ENCODE measurements at places on chromosomes 7 and 10.

- no peak for DNase-seq
Measured at GRCh38 chr10:10533437-10533836, 484.2 kb upstream of the CELF2 start.

DNA sequence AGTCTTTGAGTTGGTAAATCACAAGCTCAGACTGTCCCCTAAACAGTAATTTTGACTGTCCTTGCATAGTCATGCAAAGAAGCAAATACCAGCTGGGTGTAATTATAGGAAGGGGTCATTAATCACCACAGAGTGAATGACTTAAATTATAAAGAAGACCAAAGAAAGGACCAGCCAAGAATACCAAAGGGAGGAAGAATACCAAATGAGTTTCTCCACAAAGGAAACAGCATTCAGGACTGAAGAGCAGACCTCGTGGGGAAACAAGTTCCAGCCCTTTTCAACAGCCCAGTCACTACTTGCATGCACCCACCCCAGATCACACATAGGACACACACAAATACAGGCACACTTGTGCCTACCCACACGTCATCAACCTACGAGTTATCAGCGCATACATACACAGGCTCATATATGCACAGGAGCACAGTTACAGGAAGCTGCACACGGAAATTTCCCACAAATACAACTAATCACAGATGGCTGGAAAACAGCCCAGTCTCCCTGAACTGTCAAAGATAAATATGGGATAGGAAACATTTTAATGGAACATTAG lies 77.6 kb downstream of the DENND2A start:
- no peak for DNase-seq

GRCh38 chr7:150759479-150759878 lies 22.3 kb downstream of the GIMAP5 start:
- DNase-seq = no peak

DNA sequence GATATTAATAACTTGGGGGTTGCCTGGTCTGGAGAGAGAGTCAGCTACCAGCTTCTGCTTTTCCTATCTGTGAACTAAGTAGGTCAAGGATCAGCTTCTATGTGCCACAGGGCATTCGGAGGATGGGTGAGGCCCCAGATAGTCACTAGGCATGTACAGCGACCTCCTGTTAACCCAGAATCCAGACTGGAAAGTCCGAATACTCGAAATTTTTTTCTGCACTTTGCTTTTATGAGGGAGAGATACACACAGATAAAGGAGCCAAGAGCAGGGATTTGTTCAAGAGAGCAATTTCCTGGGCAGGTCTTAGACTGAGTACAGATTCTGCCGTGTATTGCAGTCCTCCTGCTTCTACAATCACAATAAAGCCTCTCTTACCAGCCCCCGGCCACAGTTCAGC lies 54.2 kb downstream of the EMX2 start:
- no peak for DNase-seq

- no peak for DNase-seq
Measured at GRCh38 chr10:97336942-97337831, 2.7 kb upstream of the FRAT2 start.

- no peak for DNase-seq
Measured at GRCh38 chr7:140358412-140359051, 39.8 kb downstream of the SLC37A3 start.

- no peak for DNase-seq
Measured at GRCh38 chr7:67008260-67008659, 11.6 kb downstream of the TYW1 start.

DNA sequence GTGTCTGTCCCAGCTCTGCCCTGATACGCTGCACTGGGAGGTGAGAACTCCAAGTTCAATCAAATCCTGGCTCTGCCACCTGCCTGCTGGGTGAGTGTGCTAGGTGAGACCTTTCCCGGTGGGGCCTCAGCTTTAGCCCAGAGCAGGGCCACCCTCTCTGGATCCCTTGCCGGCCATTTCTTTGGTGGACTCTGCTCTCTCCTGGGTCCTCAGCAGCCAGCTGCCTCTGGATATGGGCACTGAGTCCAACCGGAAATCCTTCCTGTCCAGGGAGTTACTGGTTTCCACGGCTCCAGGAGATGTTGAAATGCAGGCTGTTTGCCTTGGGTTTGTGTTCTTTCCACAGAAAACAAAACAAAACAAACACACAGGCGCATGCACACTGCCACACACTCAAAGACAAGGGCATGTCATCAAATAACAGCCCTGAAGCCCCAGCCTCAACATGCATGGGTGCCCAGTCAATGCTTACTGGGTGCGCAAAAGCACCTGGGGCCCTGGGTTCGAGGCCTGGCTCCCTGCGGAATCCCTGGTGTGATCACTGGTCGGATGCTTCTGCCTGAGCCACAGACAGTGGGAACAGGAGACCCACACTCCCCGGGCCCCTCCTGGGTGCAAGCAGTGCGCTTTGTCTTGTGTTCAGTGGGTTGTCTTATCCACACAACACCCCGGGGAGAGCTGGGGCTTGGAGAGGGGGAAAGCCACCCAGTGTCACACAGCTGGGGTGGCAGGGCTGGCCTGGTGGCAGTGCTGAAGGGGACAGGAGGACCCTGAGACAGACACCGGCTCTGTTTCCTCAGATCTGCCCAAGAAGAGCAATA lies 33.1 kb downstream of the PPIF start:
- DNase-seq = no peak

GRCh38 chr7:93897680-93898079 lies 7.1 kb upstream of the TFPI2 start:
- DNase-seq = no peak

- DNase-seq = no peak
Measured at GRCh38 chr10:44874166-44874565, 37.0 kb upstream of the TMEM72 start.

DNA sequence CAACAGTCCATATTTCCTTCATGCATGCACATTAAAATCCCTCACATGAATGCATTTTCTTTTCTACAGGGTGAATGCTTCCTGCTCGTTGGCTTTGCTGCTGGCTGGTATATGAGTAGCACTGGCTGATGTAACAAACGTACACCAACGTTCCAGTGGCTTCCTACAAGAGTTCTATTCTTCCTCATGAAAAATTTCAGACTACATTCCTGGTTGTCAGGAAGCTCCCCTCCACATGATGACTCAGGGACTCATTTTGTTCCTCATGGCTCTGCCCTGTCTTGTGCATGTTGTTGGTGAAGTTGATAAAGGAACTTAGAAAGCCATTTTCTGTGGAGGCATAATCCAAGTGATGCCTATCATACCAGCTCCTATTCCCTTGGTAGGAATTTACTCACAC lies 470.7 kb upstream of the KLF6 start:
- no peak for DNase-seq

DNA sequence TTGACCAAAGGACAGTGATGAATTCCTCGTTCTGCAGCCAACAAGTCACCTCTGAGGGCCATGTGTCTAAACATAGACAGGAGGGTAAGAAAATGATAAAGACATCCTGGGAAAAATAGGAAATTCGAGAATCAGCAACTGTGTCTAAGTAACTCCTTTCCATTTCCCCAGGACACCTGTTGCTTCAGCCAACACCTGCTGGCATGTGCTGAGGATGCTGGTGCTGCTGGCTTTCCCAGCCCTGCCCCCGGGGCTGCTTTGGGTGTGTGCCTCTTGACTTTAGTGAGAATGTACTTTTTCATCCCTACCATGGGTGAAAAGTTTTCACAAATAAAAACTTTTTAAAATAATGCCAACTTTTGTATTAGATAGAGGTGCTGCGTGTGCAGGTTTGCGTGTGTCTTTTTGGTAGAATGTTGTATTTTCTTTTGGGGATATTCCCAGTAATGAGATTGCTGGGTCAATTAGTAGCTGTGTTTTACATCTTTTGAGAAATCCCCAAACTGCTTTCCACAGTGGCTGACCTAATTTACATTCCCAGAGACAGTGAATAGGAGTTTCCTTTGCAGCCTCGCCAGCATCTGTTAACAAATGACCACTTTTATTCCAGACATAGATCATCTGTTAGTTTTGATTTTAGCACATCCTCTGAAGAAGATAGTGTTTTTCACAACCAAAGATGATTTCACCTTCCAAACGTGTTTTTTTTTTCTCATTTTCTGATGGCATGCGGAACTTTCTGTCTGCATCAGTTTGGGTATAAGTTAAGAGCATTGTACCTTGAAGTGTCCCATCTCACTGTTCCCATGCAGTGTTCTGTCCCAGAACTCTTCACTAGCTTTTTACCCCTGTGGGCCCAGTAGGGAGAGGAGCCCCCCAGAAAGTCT lies 104.2 kb upstream of the ACBD5 start:
- DNase-seq = no peak

- DNase-seq = no peak
Measured at GRCh38 chr10:114654822-114655575, 3.1 kb downstream of the ABLIM1 start.

- DNase-seq = no peak
Measured at GRCh38 chr10:76572021-76572420, 1065.6 kb downstream of the KCNMA1 start.

DNA sequence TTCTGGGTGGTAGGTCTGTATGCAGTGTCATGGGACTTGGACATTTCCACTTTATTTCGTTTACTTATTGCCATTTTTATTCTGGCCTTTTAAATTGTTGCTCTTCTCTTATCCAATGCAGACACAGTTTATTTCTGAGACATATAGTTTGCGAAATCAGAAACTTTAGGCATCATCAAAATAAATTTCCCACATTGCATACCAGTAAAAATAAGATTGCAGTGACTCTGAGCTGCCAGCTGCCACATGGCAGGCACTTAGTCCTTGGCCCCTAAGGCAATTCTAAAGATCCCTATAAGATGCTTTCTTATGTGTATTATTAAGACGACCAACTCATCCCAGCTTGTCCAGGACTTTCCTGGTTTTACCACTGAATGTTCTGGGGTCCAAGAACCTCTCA lies 81.8 kb upstream of the ANKRD1 start:
- no peak for DNase-seq

- no peak for DNase-seq
Measured at GRCh38 chr10:75955973-75956502, 524.6 kb downstream of the LRMDA start.

GRCh38 chr7:41451826-41452225 lies 251.1 kb downstream of the INHBA start:
- DNase-seq = no peak

- no peak for DNase-seq
Measured at GRCh38 chr7:30163231-30163894, 28.6 kb downstream of the MTURN start.

- no peak for DNase-seq
Measured at GRCh38 chr10:110409926-110410325, 87.8 kb upstream of the DUSP5 start.

- no peak for DNase-seq
Measured at GRCh38 chr7:13021566-13022300, 334.3 kb downstream of the ARL4A start.

DNA sequence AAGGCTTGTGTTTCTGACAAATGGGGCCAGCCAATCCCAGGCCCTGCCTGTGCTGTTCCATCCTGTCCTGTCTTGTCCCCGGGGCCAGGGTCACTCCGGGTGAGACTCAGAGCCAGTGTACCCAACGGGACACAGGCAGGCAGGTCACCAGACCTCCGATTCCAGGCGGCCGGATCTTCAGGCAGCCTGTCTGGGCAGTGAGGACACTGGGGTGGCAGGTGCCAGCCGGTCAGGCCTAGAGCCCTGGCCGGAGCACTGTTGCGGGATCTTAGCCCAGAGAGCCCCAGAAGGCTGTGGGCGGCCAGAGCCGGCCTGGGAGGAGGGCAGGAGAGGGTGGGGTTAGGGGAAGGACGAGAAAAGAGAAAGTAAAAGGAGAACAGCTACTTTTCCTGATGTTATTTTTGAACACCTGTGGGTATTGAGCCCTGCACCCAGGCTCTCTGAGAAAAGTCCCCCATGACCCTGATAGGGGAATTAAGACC lies 134.3 kb upstream of the TNRC18 start:
- DNase-seq = no peak

DNA sequence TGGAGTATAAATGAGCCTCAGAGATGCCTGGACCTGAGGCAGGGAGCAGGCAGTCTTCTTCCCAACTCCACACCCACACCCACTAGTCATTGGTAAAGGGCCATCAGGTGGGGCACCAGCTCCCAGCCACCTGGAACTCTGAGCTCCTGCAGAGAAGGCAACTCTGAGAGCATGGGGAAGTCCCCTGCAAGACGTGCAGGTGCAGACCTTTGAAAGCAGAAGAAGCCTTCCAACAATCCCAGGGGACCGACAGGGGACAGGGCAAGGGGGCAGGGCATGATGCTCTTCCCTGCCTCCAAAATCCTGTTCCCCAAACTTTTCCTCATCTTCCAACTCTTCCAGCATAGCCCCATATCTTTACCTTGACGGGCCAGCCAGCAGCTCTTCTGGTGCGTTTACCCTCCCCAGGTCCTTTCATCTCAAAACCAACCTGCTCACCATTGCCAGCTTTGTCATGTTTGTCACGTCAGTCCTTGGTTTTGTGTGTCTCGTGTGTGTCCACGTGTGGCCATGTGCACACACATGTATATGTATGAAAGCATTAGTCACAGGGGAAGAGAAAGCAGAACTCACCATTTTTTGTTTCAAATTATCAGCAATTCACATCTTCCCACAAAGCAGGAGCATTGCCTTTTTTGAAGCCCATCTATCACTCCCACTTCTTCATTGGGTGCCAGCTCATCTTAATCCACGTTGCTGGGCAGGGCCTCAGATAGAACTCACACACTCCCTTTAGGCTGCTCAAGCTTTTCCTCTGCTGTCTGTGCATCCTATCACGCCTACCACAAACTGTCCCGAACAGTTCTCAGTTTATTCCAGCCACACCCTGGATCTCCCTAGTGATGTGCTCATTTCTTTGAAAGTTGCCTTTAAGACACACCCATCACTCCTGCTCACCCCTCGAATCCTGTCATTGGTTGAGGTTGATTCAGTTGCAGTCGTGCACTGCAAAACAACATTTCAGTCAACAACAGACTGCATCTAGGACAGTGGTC lies 41.0 kb upstream of the AMPH start:
- no peak for DNase-seq

DNA sequence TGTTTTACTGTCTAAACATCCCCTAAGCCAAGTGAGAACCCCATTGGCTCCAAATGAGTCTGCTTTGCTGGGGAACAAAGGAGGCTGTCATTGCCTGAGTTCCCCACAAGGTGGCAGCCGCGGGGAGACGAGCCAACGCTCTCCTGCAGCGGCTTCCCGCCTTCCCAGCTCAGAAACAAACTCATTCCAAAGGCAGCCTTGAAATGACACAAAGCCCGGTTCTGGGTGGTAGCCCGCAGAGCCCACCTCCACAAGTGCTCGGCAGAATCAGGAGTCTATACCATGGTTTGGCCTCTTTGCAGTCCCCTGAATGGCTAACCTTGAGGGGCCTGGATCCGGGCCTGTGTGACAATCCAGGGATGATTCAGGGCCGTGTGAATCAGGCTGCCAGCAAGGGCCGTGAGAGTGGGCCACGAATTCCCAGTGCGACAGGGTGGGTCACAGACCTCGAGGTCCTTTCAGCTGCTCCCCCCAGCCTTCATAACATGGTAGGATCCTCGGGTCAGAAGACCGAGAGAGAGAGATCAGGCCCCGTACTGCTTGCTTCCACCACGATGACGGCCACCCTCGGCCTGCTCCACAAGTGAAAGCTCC lies 79.7 kb downstream of the DLG5 start:
- DNase-seq = peak; percentile 52
